ENCODE measurements at places on chromosomes 11 and 22.

DNA sequence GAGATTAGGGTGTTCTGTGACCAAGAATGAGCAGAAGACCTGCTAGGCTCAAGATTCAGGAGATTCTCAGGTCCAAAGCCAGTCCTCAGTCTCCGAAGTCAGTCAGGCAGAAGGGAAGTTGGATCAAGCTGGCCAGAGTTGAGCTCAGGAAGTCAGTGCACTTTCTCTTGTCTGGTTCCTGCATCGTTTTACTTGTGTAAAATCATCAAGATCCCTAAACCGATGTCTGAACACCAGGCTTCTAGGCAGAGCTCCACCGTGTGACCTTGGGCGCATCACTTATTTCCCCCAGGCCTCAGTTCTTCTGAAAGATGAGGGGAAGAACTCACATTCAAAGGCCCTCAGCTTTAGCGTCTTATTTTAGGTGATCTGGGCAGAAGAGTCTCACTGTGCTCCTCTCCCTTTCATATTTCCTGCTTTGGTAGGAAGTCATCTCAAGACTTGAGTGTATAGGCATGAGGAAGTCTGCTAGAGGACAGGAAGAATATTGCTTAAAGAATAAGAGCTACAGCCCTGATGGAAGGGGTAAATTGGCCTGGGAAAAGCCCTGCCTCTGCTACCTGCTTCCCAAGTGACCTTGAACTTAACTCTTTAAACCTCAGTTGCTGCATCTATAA is 20.2 kb downstream of the NF2 start:
- no peak for DNase-seq

GRCh38 chr22:43227239-43227630 is 40.3 kb upstream of the TTLL12 start:
- no peak for DNase-seq

- peak; percentile 64 for DNase-seq
Measured at GRCh38 chr22:32991353-32992101, 66.7 kb downstream of the SYN3 start.

GRCh38 chr11:76667856-76668255 is 2.7 kb downstream of the LRRC32 start:
- no peak for DNase-seq

- no peak for DNase-seq
Measured at GRCh38 chr11:17313349-17314231, 37.1 kb downstream of the NUCB2 start.

DNA sequence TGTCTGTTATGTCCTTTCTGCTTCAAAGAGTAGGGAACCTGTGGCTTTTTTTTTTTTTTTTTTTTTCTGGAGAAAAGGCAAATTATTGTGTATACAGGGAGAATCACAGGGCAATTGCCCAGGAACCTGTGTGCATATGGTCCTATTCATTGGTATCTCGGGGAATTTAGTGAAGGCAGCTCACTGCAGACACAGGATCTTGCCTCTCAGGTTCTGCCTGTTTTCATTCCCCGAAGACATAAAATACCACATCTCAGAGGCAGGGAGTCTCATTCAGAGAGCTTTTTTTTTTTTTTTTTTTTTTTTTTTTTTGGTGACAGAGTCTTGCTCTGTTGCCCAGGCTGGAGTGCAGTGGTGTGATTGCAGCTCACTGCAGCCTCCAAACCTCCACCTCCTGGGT is 88.3 kb downstream of the OSBP2 start:
- no peak for DNase-seq

- DNase-seq: no peak
Measured at GRCh38 chr22:36467946-36468345, 13.5 kb downstream of the TXN2 start.

DNA sequence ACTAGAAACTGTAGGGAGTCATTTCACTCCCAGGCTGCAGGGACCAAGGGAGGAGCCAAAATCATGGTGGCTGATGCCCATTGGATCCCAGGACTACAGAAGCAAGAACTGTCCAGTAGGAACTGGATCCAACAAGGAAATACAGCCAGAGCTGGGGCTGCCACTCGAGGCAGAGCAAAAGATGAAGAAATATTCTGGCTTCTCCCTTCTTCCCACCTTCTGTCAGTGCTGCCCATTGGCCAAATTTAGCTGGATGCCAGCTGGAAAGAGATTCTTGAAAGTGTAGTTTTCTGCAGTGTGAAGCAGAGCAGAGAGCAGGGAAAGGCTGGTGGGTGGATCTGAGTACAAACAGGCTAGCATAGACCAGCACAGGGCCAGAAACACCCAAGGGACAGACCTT is 45.6 kb downstream of the COMMD9 start:
- no peak for DNase-seq

DNA sequence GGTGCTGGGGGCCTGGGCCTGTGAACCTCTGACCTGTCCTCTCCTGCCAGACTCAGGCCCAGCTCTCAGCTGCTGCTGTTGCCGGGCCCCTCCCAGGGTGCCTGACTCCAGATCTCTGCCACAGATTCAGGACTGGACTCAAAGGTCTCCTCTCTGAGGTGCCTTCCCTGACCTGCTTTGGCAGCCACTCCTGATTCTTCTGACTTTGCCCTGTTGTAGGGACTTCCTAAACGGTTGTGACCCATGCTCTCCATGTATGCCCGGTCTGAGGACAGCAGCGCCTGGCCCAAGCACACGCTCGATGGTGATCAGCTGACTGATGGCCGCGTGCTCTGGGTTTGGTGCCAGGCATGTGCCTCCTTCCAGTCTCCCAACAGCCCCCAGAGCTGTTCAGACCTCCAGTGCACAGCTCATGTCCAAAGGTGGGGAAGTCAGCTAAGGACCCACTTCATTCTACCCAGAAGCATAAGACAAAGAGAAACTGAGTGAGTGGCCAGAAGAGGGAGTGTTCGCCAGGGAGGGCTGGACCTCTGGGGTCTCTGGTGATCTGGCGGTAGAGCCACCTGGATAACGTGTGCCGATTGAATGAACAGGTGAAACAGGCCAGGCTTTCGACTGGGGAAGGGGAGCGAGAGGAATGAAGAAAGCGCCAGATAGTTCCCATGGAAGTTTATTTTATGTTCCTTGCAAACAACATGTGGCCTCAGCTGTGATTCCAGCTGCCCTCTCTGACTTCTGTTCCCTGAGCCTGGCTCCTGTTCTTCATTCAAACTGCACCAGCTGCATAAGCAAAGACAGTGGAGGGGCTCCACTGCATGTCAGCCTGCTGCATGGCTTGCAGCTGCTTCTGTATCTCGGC is 8.1 kb upstream of the TOP3B start:
- DNase-seq: no peak

GRCh38 chr22:48578138-48579042 is 1249.3 kb downstream of the BRD1 start:
- no peak for DNase-seq

DNA sequence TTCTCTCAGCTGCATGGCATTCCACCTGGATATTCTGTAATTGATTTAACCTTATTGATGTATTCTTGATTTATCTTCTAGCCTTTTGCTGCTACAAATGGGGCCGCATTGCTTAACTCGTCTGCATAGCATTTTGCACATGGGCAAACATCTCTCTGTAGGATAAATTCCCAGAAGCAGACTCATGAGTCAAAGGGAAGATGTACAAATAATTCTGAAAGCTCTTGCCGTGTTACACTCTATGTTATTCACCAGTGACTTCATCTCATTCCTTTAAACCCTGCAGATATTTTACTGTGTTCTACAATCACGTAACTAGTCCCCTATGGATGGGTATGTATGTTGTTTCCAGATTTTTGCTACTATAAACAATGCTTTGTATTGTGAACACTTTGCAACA is 112.7 kb downstream of the SEZ6L start:
- no peak for DNase-seq

DNA sequence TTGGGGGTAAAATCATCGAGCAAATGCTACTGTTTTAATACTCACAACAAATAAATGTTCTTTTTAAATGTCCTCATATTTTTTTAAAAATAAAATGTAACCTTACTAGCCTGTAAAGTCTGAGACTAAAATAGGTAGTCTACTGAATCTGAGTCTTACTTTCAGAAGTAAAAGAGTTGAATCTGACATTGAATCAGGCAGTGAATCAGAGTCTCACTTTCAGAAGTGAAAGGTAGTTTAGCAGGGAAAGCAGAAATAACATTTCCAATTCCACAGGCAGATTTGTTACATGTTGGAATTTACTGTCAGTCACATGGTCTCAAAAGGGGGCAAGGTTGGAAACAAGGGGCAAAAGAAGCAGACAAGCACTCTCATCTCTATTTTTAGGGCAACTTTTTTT is 143.0 kb downstream of the ELP4 start:
- DNase-seq: no peak

Measured in spinal cord (tissue), 10 donors.